NT2/D1 (cell line): ENCODE measurements at places on chromosomes 4 and X.

- DNase-seq, result no peak
Measured at GRCh38 chr4:183241322-183241640, 78.8 kb downstream of the CLDN22 start.

GRCh38 chrX:14508025-14508690 lies 21.2 kb upstream of the GLRA2 start:
- DNase-seq, result no peak

DNA sequence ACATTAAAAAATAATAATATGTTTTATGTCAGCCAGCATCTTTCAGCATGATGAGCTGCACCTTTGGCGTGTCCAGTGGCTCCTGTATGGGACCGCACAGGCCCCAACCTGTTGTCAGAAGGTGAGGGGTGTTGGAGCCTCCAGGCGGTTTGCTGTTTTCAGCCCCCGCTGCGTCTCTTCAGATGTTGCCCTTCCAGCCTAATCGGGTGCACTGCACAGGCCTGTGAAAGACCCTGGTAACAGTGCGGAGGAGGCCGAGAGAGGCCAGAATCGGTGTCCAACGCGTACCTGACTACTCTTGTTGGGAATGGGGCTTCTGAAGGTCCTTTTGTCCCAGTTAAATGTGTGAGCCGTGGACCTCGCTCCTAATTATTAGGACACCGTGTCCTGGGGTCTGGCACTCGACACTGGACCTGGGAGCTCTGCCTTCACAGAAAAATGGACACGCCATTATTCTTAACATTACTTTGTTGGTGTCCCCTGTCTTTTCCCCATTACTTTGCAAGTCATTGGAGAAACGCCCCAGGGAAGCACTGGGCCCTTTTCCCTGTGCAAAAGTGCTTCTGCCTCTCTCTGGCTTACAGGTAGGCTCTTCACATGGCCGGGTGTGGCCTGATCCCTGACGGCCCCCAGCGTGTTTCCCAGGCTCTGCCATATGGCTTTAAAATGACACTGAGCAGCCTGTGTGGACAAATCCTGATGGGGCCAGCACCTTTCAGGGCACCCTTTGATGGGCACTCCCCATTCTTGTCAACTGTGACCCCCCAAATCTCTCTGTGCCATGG lies 51.2 kb downstream of the TBC1D14 start:
- no peak for DNase-seq

DNA sequence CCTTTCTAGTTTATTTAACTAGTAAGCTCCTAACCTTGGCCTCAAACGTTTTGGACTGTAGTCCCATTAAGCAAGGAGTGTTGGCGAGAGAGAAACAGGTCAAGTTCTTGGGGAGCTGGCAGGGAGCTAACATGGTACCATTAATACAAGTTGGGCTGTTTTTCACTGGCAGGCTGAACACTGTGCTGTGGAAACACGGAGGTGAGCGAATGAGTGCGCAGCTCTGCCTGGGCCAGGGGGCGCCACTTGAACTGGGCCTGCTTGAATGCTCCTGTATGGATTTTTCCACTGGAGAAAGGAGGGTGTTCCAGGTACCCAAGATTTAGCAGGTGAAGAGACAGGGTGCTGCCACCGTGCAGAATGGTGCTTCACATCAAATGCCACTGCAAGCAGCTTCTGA lies 7.4 kb upstream of the SMS start:
- no peak for DNase-seq

DNA sequence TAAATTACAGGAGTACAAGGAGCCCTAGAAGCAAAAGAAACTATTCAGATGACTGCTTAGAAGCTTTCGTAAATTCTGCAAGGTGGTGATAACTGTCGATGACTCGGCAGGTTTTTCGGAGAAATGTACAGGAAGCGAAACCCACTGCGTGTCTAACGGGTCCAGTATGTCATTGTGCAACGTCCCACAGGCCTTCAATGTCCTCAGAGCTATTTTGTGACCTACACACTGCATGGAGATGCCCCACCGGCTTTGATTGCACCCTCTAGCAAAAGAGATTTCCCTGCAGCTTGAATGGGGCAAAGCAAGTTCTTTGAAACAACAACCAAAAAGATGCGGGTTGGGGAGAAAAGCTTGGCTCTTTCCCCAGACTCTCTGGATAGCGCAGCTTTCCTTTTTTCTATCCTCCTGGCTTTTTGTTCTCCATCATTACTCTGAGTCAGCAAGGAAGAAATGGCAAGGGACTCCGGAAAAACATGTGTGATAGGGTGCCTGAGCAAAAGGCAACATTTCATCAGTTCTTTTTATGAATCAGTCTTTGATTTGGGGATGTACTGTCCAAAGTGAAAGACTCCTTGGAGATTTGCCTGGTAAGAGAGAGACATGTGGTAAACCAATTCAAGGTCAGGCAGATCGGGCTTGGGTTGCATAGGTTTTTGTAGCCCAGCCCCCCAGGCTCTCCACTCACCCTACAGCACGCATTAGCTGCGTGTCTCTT lies 112.0 kb upstream of the TBL1X start:
- no peak for DNase-seq

DNA sequence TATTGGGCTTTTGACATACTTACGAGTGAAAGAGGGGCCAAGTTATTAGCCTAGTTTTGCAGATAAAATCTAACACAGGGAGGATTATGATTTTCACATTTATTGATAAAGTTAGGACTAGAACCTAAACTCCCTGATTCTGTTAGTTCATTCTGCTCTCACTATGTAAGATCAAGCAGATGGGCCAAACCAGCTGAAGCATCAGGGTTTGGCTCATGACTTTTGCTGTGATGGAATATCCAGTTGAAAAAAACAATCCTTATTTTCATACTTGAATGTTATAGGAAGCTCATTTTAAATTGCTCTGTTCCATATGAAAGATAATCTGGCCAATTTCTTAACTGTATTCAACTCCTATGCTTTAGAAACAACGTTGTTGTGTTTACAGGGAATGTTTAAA lies 21.2 kb downstream of the SPRY1 start:
- no peak for DNase-seq

DNA sequence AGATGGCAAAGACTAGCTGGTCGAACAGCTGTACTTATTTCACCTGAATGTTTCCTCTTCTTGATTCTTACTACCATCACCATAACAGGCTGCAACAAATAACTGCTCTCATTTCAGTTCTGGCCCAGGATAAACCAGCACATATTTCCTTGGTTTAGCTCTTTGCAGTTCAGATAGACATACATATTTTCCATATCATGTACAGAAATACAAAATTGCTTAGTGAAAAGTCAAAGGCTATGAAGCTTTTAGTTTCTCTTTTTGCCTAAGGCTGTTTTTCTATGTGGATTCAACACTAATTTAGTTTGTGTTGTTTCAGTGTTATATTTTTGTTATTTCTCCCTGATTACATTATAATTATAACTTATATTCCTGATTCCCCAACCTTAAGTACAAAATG lies 103.6 kb upstream of the BMP3 start:
- DNase-seq, result no peak

DNA sequence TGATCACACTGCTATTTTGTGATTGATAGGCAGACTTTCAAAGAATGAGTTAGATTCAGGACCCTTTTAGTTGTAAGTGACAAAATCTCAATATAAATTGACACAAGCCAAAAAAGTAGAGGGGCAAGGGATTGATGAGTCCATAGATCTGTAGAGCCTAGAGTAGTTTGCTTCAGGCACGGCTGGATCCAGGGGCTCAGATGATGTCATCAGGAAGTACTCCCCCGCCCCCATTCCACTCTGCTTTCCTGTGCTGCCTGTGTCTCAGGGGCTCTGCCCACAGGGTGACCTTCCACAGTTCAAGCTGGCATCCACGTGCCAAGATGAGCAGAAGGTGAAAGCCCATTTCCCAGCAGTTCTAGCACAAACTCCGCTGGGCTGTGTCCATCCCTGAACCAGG lies 13.6 kb downstream of the WFS1 start:
- no peak for DNase-seq

- DNase-seq, result no peak
Measured at GRCh38 chr4:32661229-32661628, 1941.1 kb downstream of the PCDH7 start.

GRCh38 chr4:161187569-161187968 lies 976.2 kb downstream of the FSTL5 start:
- DNase-seq, result no peak

DNA sequence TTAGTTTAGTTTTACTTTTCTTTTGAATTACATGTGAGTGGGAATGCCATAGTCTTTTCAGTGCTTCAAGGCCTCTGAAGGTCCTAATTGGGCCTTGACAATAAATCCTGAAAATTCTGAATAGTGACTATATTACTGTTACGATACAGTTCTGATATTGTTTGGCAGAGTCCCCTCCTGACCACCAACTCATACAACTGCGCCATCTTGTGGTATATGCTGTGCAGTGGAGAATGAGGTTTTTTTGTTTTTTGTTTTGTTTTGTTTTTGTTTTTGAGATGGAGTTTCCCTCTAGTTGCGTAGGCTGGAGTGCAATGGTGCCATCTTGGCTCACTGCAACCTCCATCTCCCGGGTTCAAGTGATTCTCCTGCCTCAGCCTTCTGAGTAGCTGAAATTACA lies 56.6 kb upstream of the CHRDL1 start:
- no peak for DNase-seq

DNA sequence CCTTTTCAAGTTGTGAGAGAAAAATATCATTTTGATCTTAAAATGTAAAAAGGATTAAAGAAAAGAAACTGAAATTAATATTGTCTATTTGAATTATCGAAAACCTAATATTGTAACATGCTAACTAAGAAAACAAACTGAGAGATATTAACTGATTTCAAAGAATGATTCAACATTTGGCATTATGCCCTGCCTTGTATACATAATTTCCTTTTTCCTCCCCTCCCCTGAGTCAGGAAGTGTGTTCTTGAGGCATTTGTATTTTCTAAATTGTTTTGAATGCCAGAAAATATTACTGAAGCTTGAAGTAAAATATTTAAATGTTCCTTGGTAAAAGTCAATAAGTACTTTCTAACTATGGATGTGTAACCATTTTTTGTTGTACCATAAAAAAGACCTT lies 49.4 kb downstream of the RPS6KA3 start:
- no peak for DNase-seq

GRCh38 chr4:161188578-161188977 lies 975.2 kb downstream of the FSTL5 start:
- DNase-seq, result no peak

GRCh38 chr4:72118017-72118416 lies 86.2 kb downstream of the NPFFR2 start:
- DNase-seq, result no peak

- no peak for DNase-seq
Measured at GRCh38 chr4:34766935-34767334, 1477.4 kb downstream of the ARAP2 start.

GRCh38 chr4:3674479-3674851 lies 91.7 kb upstream of the ADRA2C start:
- DNase-seq, result no peak

- DNase-seq, result no peak
Measured at GRCh38 chr4:37964734-37965457, 4.7 kb downstream of the PTTG2 start.

- no peak for DNase-seq
Measured at GRCh38 chr4:120144634-120145033, 78.0 kb upstream of the MAD2L1 start.

GRCh38 chr4:136935305-136935704 lies 597.0 kb downstream of the PCDH18 start:
- no peak for DNase-seq

GRCh38 chrX:130005089-130005807 lies 22.8 kb downstream of the BCORL1 start:
- DNase-seq, result no peak

DNA sequence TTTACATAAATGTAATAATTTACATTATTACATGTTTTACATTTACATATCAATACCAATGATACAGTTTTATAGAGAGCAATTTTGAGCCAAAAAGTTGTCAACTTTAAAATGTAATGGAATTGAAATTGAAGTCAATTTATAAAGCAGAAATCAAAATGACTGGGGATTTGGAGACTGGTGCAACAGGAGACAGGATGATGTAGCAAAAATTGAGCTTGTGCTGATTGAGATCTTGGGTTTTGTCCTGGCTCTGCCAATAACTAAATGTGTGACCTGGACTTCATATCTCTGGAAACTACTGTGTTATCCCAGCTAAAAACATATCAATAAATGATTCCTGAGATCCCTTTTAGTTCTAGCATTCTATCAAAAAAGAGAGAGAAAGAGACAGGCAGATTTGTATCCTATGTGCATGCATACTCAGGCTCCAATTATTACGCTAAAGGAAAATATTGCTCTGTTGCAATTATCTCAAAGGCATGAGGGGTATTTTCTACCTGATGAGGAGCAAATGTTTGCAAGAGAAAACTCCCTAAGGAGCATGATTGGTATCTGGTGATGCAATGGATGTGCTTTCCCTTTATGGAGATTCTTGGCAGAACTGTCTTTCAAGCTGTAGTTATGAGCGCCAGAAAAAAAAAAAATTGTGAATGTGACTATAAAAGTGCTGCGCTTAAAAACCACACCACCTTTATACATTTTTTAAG lies 14.7 kb downstream of the EXOC1L start:
- no peak for DNase-seq

DNA sequence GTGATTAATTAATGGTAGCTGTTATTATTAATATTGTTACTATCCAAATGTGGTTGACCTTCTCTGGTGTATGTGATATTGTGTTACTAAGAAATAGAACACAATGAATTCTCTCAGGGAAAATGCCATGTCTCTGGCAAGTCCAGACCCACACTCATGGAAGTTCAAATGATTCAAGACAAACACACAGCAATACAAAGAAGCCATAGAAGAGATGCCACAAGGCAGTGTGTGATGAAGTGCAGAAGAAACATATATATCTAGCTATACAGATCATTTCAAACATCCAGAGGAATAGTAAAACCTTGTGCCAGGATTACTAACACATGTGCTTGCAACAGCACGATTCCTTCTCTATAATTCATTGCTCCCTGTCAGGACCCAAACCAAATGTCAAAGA lies 93.1 kb upstream of the SOD3 start:
- no peak for DNase-seq

DNA sequence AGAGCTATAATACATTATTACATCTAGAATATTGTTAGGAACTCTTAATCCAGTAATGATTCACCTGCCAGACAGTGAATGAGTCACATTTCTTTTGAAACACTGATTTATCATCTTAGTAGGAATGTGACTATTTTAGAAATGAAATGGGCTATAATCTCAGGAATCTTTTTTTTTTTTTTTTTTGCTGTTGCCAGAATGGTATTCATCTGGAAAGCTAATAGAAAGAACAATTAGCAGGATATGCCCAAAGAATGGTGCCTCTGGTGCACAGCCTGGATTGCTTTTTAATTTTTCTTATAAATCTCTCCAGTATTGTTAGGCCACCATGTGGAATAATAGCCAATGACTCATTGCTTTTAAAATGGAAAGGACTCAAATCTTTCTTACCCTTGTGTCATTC lies 181.1 kb upstream of the SMIM31 start:
- no peak for DNase-seq

- no peak for DNase-seq
Measured at GRCh38 chr4:89069481-89069880, 12.5 kb upstream of the FAM13A start.
